ENCODE measurements at places on chromosomes 1 and 21.

DNA sequence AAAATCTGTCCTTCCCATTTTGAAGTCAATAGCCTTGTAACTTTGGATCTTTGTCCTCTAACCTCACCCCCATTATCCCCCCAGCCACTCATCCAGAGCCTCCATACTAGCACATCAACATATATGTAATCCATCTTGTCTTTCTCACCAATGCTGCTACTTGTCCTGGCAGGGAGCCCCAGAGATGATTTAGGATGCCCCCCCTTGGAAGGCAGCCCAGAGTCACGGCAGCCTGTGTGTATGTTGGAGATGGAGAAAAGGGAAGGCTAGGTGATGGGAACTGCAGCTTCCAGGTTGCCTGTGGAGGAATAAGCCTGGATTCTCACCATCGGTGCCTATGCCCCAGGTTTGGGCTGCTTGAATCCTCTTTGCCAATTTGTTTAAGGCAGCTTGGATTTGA, 51.7 kb upstream of the SCMH1 start:
- no peak for DNase-seq

- peak; percentile 28 for DNase-seq
Observed at GRCh38 chr1:70486676-70487458, 75.8 kb downstream of the CTH start.

- DNase-seq = no peak
Observed at GRCh38 chr1:226786550-226786949, 47.5 kb upstream of the ITPKB start.

DNA sequence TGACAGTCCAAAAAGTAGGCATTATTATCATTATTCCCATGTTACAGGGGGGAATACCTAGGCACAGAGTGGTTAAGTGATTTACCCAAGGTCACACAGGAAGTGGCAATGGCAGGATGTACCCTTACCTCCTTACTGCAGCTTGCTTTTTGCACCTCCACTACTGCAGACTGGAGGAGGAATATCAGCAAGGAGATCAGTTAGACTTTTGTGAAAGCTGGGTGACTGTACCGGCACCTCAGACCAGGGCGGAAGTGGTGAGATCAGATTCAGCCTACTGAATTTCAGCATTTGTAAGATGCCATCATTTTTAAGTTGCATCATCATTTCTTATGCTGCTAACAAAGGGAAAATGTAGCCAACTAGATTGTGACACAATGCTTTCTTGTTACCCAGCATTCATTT, 4.5 kb downstream of the ADARB1 start:
- DNase-seq = no peak

- DNase-seq = no peak
Observed at GRCh38 chr21:31317688-31318087, 26.4 kb downstream of the TIAM1 start.

GRCh38 chr1:176545034-176545639, 82.2 kb downstream of the PAPPA2 start:
- peak; percentile 91 for DNase-seq

DNA sequence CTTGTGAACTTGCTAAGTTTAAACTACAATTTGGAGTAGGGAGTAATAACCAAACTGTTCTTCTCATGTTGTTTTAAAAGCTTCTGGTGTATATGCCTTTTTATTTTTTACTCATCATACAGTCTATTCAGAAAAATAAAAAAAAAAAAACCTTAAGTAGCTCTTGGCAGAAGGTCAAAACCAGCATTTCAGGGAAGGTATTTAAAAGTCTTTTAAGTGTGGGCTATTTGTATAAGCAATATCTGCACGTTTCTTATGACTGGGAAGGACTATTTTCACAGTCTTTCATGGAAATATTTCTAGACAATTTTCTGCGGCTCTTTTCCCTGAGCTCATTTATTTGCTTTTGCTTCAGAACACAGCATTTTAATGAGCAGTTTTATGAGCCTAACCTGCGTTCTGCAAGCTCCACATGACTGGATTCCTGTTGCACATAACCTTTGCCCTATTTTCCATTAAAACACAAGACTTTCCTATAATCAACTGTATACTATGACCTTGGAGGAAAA, 60.9 kb upstream of the C1orf105 start:
- DNase-seq = no peak

DNA sequence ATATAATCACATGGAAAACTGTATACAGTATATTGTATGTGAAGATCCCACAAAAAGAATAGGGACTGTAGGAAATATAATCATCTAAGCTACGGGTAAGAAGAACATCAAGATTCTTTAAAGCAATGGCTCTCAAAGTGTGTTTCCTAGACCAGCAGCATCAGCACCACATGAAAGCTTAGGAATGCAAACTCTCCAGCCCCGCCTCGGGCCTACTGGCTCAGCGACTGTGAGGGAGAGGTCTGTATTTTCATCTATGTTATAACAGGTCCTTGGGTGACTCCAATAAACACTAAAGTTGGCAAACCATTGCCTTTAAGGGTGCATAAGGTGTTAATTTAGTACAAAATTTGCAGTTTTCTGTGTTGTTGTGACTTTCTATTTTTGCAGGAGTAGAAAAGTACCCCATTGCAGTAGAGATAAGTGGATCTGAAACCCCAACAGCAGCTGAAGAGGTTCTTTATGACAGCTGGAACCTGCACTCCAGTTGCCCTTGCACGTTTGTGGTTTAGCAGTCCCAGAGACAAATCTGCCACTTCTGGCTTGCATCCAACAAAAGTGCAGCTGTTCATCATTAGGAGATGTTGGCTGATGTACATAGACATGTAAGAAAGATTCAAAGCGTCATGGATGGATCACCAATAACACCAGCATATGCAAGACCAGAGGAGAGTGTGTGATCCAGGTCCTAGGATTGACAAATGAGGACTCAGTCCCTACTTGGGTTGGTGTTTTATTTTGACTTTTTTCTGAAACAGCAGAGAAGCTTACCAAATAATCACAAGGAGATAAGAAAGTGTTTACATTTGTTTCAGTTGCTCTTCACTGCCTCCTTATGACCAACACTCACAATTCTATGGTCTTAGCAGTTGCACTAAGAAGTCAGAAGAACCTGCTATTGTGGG, 15.9 kb upstream of the IFNAR1 start:
- DNase-seq = peak; percentile 95

DNA sequence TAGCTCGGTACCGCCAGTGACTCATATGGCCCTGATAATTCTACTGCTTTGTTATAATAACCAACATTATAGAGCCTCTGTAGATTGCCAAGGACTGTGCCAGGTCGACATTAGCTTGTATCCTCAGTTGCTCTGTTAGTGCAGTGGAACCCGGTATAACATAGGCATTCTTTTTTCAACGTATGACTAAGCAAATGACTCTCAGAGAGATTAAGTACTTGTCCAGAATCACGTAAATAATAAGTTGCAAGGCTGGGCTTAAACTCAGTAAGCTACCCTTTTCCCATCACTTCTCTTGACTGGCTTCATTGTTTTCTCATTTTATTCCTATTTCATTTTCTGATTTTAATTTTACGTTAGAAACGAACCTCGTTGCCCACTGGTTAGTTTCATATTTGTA, 85.1 kb downstream of the UBE4B start:
- no peak for DNase-seq

DNA sequence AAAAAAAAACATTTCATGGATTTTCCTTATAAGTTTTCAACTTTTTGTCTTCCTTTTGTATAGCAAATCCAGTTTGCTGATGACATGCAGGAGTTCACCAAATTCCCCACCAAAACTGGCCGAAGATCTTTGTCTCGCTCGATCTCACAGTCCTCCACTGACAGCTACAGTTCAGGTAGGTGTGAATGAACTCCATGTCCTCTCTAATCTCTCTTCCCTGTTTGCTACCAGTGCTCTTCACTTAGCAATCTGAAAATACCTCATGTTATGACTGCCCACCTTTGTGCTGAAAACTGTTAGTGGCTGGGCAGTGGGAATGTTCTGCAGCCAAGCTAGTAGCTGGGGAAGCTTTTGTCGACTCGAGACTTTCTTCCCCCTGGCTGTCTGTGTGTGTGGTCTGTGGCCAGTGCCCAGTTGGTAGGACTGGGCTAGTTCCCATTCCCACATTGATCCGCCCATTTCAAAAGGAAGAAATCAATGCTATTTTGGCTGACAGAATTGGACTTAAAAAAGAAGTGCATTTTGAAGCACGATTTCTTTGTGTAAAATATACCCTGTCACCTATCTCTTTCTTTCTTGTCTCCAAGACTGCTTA, 24.5 kb downstream of the AHCYL1 start:
- no peak for DNase-seq

DNA sequence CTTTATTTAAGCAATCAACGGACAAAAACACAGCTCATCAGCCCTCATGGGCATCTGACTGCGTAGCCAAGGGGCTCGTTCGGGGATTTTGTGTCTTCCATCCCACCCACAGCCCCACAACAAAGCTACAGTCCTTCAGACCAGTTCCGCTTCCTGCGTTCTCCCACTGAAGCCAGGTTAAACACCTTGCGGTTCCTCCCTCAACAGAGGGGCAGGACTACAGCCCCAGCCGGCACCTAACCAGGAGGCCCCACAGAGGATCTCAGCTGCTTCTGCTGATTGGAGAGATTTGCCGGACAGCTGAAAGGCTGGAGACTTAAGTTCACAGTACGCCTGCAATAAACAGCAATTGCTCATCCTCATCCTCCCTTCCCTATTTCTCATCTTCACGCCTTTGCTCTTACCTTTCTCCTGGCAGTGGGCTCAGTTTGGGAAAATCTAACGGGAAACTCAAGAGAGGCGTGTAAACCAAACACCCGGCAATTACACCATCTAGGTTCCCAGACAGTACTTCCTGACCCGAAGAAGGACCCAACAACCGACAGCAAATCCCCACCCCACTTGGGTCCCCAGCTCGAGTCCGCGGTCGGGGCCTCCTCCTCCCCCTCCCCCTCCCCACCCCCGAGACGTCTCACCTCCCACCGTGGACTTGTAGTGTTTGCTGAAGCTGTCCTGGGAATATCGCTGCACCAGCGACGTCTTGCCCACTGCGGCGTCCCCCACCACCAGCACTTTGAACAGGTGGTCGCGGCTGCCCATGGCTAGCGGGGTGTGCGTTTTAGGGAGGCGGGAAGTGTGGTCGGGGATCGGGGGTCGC, 876 bp downstream of the RAB29 start:
- peak; percentile 65 for DNase-seq

- no peak for DNase-seq
Observed at GRCh38 chr1:240314845-240315801, 223.4 kb downstream of the FMN2 start.

DNA sequence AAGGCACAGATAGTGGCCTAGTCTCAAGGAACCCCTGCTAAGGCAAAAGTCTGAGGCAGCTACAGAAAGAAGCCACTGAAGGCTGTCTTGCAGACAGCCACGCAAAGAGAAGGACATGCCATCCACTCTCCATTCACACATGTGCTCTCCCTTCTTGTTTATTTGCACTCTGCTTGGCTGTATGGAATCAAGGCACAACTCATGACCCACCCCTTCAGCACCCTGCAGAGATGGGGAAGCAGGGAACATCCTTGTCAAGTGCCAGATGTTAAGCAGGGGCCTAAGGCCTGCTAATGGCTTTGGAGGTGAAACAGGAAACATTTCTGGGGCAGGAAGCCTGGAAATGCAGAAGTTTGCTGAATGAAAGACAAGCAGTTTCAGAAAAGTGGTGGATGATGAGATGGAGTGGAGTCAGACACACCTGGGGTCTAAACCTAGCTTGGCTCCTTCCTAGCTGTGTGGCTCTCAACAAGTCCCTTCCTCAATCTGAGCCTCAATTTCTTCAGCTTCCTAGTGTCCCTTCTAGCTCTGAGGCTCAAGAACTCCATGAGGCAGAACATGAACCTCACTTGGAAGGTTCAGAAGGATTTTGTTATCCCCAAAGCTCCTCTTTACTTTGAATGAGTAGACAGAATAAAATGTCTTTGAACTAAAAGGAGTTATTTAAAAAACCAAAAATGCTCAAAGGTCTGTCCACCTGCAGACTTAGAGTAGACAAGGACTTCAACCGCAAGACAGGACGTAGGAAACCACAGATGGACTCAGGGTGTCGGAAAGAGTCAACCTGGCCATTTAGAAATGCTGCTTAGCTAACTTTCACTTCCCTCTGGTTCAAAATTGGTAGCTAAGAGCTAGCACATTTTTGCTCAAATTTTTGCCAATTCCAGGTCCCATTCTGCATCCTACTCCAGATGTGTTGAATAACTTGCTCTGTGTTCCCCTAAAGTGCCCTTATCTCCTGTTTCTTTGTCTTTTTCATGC, 283.1 kb downstream of the PLPP3 start:
- no peak for DNase-seq

- DNase-seq = no peak
Observed at GRCh38 chr1:163408262-163408661, 86.5 kb downstream of the NUF2 start.

DNA sequence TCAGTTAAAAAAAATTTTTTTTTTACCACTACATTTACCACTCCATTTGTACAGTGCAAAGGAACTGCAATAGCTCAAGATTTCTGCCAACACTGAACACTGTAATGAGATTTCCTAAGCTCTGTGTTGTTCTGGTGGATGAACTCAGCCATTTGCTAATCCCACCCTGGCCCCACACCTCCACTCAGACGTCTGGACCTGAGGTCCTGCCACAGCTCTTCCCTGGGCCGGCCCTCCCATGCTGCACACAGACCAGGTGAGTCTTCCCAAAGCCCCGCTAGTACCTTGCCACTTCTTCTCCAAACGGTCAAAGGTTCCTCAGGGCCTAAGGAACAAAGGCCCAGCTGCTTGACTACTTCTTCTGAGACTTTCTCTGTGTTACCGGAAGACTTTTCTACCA, 56.4 kb downstream of the SLC45A1 start:
- DNase-seq = peak; percentile 86

DNA sequence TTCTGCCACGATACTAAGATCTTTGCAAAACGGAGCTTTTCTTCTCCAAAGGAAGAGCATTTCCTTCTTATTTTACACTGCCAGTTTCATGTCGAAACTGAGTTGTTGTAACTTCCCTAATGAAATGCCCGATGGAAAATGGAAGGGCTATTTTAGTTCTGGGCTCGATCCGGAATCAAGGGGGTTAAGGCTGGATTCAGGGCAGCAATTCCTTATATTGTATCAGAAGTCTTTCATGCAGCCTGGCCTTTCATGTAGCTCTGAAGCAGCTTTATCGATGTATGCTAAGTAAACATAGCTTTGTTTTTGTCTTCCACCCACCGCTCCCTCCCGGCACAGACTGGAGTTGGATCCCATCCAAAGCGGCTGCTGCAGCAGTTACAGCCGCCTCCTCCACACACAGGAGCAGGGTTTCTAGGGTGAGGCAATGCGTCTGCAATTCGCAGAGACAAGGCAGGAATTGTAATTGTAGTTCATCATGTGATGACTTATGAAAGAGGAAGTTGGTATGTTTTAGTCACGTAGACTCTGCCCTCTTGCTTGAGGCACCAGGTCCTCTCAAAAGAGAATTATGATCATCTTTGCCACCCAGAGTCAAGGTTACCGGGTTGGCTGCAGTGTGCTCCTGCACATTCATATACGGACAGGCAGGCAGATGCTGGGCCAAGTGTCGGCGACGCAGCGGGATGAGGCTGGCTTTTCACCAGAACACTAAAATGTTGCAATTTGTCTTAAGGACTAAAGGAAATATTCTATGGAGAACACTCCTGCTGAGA, 2.6 kb upstream of the IRF2BP2 start:
- DNase-seq = peak; percentile 92

DNA sequence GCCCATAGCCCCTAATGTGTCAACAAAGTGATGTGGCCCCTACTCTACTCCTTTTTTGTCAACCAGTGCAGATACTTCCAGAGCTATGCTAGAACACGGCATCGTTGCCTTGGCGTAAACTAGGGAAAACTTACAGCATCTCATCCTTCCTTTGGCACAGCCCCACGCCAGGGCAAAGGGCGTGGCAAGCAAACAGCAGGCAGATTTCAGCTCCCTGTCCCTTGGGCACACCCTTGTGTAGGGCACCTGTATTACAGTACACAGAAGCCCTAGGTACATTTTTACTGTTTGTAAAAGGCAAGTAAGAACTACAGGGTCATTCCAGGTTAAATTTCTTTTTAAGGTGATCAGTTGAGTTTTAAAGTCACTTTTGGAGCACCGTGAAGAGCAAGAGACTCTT, 29.3 kb downstream of the PRDX6 start:
- DNase-seq = peak; percentile 45
